ENCODE measurements at places on chromosomes 12 and 14.

- no peak for DNase-seq
Observed at GRCh38 chr14:85644211-85644610, 114.3 kb downstream of the FLRT2 start.

GRCh38 chr14:96681829-96682228 is 115.4 kb upstream of the VRK1 start:
- DNase-seq: no peak

DNA sequence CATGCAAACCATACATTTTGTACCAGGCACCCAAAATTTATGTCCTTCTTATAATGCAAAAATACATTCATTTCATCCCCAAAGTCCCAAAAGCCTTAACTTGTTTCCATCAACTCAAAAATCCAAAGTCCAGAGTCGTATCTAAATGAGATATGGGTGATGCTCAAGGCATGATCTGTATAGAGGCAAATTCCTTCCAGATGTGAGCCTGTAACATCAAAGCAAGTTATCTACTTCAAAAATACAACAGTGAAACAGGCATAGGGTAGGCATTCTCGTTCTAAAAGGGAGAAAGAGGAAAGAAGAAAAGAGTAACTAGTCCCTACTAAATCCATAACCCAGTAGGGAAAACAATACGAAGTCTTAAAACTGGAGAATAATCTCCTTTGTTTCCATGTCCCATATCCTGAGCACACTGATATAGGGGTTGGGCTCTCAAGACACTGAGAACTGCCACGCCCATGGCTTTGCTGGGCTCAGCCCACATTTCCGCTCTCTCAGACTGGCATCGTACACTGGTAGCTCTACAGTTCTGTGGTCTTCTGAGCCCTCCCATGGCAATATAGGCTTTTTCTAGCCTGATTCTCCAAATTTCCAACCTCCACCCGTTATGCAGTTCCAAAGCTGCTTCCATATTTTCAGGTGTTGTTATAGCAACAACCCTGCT is 232.8 kb downstream of the TMTC2 start:
- no peak for DNase-seq

DNA sequence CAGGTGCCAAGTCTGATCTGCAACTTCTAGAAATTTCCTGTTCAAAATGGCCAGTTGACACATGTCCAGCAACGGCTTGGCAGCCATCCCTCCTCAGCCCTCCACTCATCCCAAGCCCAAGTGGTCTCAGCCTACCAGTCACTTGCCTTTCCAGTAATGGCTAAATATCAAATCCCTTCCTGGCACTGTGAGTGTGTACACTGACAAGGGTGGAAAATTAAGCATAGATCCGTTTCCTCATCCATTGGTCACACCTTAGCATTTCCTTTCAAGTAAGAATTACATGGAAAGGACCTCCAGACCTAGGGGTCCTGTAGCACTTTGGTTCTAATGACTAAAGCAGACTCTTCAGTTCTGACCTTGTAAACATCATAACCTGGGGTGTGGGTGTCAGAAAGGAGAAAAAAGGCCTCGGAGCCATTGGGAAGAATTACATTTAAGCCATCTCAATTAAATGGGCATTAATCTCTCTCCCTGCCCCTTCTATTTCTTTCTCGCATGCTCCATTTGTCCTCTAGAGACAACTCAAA is 15.4 kb downstream of the LLPH start:
- DNase-seq: no peak

DNA sequence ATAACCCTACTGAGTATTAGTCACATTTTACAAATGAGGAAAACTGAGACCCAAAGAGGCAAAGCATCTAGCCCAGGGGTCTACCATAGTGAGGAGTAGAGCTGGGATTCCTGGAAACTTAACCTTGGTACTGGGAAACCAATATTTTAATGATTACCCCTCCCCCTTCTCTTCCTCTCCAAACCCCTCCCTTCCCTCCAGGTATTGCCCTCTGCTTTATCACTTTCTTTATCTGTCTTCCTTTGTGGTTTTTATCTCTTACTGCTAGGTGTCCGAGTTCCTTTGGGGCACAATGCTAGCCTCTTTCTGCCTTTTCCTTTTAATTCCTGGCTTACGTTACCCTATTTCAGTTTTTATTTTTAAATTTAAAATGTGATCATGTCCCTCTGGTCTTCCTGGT is 2.8 kb downstream of the GABARAPL1 start:
- DNase-seq: no peak

DNA sequence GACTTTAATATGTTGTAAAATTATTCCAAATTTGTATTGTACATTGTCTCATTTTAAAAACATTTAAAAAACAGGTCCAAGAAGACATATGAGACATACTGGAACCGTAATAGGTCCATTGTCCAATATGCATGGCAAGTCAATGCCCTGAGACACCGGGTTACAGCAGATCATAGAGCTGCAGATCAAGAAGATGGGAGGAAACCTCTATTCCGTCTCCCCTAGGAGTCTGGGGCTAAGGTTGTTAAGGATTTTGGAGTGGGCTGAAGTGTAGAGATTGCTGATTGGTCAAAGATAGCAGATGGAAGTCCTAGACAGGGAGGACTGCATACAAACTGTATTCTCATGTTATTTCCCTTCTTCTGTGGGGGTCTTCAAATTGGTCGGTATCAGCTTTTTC is 108.3 kb upstream of the PLEKHA5 start:
- DNase-seq: no peak

DNA sequence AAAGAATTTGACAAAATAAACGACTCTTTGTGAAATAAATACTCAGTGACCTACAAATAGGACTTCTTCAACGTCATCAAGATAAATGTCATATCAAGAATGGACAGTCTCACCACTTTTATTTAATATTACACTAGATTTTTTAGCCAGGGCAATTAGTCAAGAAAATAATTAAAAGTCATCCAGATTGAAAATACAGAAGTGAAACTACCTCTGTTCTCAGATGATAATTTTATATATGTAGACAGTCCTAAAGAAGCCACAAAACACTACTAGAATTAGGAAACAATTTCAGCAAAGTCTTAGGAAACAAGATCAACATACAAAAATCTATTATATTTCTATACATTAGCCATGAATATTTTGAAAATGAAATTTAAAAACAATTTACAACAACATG is 689.6 kb upstream of the SEL1L start:
- DNase-seq: no peak

DNA sequence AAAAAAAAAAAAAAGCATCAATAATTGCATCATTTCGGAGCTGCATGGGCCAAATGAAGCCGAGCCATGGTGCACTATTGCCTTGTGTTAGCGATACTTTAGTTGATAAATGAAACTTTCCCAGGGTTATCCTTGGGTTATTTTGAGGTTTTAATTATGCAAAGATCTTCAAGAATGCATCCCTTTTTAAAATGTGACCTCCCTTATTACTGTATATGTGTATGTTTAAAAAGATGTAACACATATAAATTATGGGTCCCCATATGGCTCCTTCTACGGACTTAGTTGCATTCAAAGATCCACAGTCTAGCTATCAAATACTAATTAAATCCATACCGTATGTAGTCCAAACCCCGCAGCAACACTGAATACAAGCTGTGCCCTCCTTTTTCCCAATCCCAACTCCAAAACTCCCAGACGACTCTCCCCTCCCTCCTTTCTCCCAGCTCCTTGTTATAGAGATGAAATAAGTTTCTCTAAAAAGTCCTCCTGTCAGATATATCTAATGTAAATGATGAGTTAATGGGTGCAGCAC is 129.3 kb upstream of the MAP1LC3B2 start:
- DNase-seq: no peak

- no peak for DNase-seq
Observed at GRCh38 chr12:118119449-118119879, 15.7 kb upstream of the VSIG10 start.

DNA sequence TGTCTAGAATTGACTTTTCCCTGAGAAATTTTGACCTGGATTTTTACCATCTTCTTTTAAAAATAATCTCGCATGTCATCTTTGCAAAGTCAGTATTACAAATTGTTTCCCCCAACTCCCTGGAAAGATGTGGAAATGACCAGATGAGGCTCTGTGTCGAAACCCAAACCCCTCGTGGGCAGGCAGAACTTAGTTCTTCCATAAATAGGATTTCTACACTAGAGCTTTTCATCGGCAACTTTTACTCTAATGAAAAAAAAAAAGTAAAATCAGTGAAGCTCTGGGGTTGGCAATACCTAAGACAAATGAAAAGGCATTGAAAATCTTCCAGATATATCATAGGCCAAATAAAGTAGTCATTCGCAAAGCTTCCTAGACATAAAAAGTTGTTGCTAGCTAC is 17.0 kb downstream of the SSPN start:
- no peak for DNase-seq

- no peak for DNase-seq
Observed at GRCh38 chr14:90603841-90604240, 207.0 kb downstream of the CALM1 start.

DNA sequence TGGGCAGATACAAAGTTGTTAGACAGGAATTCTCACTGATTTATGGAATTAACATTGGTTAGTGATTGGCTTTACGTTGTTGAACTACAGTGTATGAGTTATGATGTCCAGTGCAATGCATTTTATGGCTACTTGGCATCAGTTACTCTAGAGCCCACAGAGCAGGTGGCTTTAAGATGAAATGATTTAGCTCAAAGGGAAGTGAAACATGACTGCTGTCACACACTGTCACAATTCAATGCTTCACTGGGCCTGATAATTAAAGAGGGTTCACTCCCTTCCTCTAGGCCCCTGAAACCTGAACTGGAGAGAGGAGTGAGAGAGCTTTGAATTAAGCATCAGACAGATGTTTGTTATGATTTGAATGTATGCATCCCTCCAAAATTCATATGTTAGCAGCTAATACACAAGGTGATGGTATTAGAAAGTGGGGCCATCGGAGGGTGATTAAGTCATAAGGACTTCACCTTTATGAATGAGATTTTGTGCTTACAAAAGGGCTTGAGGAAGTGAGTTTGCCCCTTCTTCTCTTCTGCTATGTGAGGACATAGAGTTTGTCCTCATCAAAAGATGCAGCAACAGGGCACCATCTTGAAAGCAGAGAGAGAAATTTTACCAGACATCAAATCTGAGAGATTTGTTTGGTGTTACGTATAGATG is 175.8 kb upstream of the GRIN2B start:
- no peak for DNase-seq

DNA sequence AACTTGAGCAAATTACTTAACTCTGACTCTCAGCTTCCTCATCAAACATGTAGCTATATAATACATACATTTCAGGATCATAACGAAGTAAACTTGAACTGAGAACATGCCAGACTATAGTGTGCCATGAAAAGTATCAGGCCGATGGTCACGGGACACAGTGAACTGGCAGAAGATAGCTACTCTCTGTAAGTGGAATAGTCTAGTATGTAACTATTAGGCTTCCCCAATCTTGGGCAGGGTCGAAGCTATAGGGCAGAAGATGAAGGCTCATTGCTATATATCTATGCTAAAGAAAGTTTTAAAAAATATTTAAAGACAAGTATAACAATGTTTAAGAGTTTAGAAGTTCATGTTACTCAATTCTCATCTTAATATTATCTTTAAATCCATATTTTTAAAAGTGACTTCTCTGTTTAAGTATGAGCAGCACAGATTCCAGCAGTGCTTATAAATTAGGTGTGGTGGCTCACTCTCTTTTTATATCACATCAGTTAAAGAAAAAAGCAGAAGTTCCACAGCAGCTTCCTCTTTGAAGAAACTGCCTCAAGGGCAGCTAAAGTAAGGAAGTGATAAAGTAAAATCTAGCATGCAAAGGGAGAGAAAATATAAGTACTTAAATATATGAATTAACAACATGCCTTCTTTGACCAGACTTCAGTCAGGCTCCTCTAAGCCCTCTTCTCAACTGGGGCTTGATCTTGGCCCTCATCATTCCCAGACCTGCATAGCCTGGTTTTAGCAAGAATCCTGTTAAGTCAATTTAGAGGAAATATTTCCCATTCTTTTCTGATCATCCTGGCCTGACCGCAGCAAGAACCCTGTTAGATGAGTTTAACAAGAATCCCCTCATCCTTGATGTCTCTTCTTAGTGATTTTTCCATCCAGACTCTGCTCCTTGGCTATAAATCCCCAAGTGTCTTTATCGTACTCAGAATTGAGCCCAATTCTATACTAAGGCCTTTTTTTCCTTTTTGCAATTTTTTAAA is 8.4 kb upstream of the GLIPR1 start:
- no peak for DNase-seq

Data from immature natural killer cell (primary cell).